ENCODE measurements at places on chromosomes 5 and 9. TPM values are rescaled to one million over a fixed set of nuclear protein-coding genes. Genes with fewer than 3 reads are reported as not detected.

DNA sequence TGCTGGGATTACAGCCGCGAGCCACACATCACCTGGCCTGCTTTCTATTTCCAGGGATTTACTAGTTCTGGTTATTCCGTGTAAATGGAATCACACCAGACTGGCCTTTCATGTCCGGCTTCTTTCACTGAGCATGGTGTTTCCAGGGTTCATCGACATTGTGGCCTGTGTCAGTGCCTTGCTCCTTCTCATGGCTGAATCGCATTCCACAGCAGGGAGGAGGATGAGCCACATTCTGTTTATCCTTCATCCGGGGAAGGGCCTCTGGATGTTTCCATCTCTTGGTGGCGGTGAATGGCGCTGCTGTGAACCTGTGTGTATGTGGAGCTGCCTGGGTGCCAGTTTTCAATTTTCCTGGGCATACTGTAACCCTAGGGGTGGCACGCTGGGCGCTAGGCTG is 58.7 kb upstream of the RNU6ATAC start:
- DNase-seq = no peak

- no peak for DNase-seq
Observed at GRCh38 chr5:80255431-80255810, 427 bp downstream of the SERINC5 start.

The GRXCR2 gene
- total RNA-seq = not detected

The TPPP gene
- total RNA-seq = 0.98 TPM

All from Panc1 (cell line).